Keratinocyte (primary cell): ENCODE measurements at places on chromosomes 11 and 22. TPM values are rescaled to one million over a fixed set of nuclear protein-coding genes. Genes with fewer than 3 reads are reported as not detected.

Gene OR8D1
- polyA plus RNA-seq = not detected in 3 replicates

GRCh38 chr11:44835938-44836337 is 109.2 kb downstream of the TSPAN18 start:
- no peak for DNase-seq

- no peak for DNase-seq
Measured at GRCh38 chr22:42396621-42397331, 35.4 kb downstream of the NFAM1 start.

- no peak for DNase-seq
Measured at GRCh38 chr22:26502688-26503561, 9.3 kb downstream of the TFIP11 start.

DNA sequence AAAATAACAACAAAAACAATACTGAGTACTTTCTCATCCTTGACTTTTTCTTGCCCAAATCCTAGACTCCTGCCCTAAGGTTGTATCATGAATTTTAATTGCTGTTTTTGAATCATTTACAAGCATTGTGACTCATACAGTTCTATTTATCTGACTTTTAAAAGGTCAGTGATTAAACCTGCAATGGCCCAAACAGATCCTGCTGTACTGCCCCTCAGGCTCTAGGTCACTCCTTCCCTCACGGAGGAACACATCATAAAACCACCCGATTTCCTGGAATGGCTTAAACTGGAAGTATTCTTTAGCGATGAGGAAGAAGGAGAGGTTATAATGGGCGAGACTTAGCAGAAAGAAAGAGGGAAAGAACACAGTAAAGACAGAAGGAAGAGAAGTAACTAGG is 12.3 kb downstream of the ARFGAP3 start:
- DNase-seq = no peak

- no peak for DNase-seq
Measured at GRCh38 chr11:120867531-120867930, 156.4 kb upstream of the TBCEL start.

- DNase-seq = no peak
Measured at GRCh38 chr22:22030493-22031182, 48.1 kb upstream of the TOP3B start.

- DNase-seq = no peak
Measured at GRCh38 chr11:60838132-60838531, 3.8 kb upstream of the CCDC86 start.

Gene MRPL23
- 56.4 to 84.2 TPM (median 68.2 TPM) in 3 replicates for polyA plus RNA-seq

GRCh38 chr22:17264321-17265052 is 45.3 kb upstream of the ADA2 start:
- no peak for DNase-seq

Gene LRRC10B
- not detected in 3 replicates for polyA plus RNA-seq

Gene MUC6
- polyA plus RNA-seq = not detected in 3 replicates

GRCh38 chr11:45815747-45816146 is 10.8 kb downstream of the SLC35C1 start:
- DNase-seq = no peak

- DNase-seq = no peak
Measured at GRCh38 chr11:61917334-61918109, at the start of gene RAB3IL1. Gene RAB3IL1, minus strand, starts transcription at chr11:61917566. Its CDS starts 199 bp downstream, at chr11:61917367.

DNA sequence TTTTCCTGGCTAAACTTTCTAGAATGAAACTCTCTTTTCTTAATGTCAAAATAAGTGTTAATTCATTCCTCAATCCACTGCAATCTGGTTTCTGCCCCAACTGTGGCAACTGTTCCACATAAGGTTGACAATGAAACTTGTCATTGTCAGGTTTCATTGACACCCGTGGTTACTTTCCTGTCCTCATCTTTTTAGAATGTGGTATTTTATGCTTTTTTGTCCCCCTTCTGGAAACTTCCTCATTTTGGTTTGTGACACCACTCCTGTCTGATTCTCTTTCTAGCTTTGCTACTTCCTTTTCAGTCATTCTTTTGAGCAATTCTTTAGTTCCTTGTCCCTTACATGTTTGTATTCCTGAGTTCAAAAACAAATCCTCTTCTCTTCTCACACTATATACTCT is 7.5 kb upstream of the PDE3B start:
- no peak for DNase-seq

Gene SYT12
- 0.05 to 0.09 TPM in 2 of 3 replicates, not detected in the other for polyA plus RNA-seq

Gene WNT7B
- polyA plus RNA-seq = 1.5 to 1.7 TPM (median 1.7 TPM) in 3 replicates

GRCh38 chr11:82883853-82884252 is 16.4 kb downstream of the PRCP start:
- DNase-seq = no peak

Gene RGL4
- polyA plus RNA-seq = not detected in 3 replicates

- DNase-seq = peak; percentile 17
Measured at GRCh38 chr11:8597182-8597581, 3.2 kb upstream of the STK33 start.

DNA sequence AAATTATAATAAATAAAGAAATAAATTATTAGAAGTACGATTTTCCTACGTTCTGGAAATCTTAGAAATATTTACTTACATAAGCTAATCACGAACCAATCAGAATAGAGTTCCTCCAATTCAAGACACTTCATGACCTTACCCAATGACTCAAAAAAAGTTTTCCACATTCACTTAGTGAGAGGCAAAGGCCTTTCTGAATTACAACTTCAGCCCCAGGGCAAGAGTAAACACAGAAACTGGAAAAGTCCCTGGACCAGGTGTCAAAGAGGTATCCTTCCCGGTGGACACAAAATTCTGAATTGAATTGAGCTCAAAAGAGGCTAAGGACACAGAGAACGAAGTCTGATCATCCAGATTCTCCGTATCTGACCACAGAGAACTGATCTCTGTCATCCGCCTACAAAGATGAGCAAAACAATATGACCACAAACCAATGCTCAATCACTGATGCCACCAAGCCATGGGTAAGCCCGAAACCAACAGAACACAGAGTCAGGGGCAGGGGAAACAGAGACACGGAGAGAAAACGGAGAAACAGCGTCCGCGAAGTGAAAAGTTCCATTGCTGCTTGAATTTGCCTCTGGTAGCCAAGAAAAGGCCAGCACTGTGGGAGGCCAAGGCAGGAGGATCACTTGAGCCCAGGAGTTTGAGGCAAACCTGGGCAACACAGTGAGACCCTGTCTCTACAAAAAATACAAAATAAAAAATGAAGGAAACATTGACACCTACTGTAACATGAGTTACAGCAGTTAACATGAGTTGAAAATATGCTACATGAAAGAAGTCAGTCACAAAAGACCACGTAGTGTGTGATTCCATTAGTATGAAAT is 6.8 kb downstream of the BID start:
- DNase-seq = no peak

- DNase-seq = no peak
Measured at GRCh38 chr11:532527-532985, 2.8 kb downstream of the HRAS start.

Gene FAM180B
- polyA plus RNA-seq = 0.06 TPM in 1 of 3 replicates, not detected in the others

Gene RFPL1
- not detected in 3 replicates for polyA plus RNA-seq

- no peak for DNase-seq
Measured at GRCh38 chr11:9596926-9597464, 23.5 kb downstream of the WEE1 start.

- no peak for DNase-seq
Measured at GRCh38 chr22:31764785-31765184, 11.0 kb downstream of the DEPDC5 start.

GRCh38 chr11:9047964-9048523 is 43.4 kb downstream of the SCUBE2 start:
- DNase-seq = no peak

DNA sequence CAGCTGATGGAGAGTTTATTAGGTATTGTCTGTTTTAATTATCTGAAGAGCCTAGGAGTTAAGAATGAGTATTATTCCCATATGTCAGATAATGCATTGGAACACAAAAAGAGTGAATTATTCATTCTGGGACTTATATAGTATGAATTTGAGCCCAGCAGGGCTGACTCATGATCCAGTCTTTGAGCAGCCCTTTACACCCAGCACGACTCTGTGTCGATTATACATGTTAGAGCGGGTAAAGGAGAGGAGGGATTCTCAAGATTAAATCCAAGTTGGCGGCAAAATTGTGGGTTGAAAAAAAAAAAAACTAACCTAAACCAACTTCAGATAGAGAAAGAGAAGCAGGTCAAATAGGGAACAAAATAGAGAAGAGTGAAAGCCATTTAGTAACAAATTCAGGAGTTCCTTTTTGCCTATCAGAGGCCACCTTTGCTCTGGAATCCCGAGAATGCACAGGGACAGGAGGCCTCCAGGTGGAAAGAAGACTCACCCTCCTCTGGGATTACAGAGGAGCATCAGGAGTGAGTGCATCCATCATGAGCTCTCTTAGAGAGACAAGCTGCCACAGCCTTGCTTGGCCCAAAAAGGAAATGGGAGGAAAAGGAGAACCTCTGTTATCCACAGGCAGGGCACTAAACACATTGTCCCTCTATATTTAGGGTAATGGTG is 3.1 kb downstream of the MRGPRX1 start:
- no peak for DNase-seq

Gene FGF4
- polyA plus RNA-seq = not detected in 3 replicates

DNA sequence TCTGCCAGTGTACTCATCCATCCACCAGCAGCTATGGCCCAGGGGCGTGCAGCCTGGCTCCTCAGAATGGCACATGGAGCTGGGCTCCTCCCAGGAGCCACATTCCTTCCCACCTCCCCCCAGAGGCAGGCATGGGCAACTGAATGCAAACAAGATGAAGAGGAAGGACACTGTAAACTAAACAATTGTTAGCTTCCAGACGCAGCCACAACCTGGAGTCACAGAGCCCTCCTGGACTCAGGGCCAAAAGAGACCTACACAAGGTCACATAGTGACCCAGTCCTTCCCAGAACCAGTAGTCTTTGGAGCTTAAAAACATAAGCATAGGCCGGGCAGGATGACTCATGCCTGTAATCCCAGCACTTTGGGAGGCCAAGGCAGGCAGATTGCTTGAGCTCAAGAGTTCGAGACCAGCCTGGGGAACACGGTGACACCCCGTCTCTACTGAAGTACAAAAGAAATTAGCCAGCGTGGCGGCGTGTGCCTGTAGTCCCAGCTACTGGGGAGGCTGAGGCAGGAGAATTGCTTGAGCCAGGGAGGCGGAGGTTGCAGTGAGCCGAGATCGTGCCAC is 30.7 kb upstream of the CLDN5 start:
- no peak for DNase-seq

DNA sequence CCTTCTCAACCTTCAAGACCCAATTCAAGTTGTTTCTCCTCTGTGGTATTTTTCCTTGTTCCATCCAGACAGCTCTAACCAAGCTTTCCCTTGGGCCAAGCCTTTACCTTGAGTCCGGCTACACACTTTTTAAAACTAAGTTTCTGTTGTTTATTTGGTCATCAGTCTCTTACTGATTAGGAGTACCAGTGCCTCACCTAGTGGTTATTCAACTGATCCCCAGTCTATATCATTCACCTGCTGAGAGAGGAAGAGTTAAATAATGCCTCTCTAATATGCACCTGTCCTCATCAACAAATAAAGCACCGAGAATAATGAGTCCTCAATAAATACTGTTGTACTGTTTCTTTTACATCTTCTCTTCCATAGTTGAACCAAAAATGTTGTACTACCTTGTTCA is 160.8 kb downstream of the MSANTD4 start:
- no peak for DNase-seq

Gene OR52I1
- not detected in 3 replicates for polyA plus RNA-seq

- DNase-seq = no peak
Measured at GRCh38 chr22:24231706-24232105, 13.2 kb downstream of the GGT5 start.

- no peak for DNase-seq
Measured at GRCh38 chr11:35787626-35788025, 125.1 kb downstream of the TRIM44 start.

GRCh38 chr22:45647532-45648225 is 24.0 kb upstream of the ATXN10 start:
- DNase-seq = no peak

DNA sequence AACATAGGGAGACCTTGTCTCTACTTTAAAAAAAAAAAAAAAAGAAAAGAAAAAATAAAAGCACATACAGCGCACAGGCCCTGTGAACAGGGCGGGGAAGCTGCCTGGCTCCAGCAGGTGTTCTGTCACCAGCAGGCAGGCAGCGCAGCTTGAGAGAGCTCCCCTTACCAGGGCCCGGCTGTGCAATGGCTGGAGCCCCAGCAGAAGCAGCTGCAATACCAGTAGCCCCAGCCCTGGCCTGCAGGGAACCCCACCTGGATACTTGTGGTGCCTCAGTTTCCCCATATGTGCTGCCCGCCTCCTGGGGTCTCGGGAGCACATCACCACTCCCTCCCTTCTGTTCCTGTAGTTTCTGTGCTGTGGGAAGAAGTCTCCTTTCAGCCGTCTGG is 12.3 kb downstream of the TSPAN32 start:
- DNase-seq = no peak

Gene MUC5AC
- not detected in 3 replicates for polyA plus RNA-seq

Gene CADM1
- 6.9 to 9.5 TPM (median 8.3 TPM) in 3 replicates for polyA plus RNA-seq

Gene TRIM48
- not detected in 3 replicates for polyA plus RNA-seq

DNA sequence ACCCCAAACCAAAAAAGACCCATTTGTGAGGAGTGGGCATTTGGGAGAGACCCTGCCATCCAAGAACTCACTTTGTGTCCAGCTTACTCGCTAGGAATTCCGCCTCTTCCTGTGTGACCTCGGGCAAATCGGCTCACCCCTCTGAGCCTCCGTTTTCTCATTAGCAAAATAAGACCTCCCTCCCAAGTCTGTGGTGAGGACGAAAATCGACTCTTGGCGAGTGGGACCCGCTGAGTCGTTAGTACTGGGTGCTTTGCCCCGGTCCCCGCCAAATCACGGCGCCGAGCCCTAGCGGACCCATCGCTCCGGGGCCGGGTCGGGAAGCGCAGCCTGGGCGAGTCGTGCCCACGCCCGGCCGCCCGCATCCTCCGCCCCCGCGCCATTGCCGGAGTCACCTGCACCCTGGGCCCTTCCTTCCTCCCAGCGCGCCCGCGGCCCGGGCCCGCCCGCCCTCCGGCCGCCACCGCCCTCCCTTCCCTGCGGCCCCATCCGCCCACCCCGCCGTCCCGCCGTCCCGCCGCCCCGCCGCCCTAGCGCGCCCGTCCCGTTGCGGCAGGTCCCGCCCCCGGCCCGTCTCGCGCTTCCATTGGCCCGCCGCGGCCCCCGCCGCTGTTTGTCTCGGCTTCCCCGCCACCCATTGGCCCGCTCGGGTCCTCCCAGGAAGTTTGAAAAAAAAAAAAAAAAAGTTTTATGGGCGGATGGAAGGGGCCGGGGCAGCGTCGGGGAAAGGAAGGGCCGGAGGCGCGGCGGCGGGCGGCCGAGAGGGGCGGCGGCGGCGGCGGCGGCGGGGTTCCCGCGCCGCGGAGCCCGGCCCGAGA is 48.9 kb downstream of the TRIOBP start:
- DNase-seq = no peak

Gene H19
- polyA plus RNA-seq = 1.9 to 26.9 TPM (median 15.6 TPM) in 3 replicates

GRCh38 chr11:105609832-105610781 is at the start of gene GRIA4:
Gene GRIA4, plus strand, starts transcription at chr11:105610073. Its CDS starts 925 bp downstream, at chr11:105610998.
- no peak for DNase-seq
